Activated CD4-positive, alpha-beta memory T cell treated with anti-CD3 and anti-CD28 coated beads, Interleukin-2, amount 10 ng/mL, durations not matched to agents 7 days and 5 days (primary cell): ENCODE measurements at places on chromosomes 16 and 17.

DNA sequence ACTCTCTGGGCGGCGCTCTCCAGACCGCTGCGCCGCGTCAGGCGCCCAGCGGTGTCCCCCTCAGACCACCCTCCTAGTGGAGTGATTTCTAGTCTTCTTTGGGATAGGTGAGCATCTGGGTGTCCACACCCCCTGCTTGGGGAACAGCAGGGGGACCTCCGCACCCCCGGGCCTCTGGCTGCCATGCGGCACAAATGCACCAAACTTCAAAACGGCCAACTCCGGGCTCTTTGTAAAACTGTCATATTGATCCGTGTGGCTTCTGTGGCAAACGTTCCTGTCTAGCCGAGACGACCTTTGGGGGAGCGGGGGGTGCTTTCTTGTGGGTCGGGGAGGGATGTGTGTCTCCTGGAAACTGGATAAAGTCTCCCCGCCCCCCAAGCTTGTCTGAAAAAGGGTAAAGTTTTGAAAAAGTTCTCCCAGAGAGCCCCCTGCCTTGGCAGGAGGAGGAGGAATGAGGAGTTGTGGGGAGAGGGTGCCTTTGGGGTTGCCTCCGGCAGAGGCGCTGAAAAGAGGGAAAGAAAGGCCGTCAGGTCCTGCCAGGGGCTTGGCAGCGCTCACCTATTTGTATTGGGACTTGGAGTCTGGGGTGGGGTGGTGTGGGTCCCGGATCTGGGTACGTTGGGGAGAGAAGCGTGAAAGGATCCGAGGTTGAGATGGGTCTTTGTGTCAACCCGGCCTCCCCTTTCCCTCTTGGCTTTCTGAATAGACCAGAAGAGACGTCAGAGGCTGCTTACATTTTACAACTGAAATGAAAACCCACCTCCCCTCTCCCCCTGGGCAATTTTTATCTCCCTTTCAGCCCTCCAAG lies 2.2 kb upstream of the CHD3 start:
- peak; percentile 58 for DNase-seq

DNA sequence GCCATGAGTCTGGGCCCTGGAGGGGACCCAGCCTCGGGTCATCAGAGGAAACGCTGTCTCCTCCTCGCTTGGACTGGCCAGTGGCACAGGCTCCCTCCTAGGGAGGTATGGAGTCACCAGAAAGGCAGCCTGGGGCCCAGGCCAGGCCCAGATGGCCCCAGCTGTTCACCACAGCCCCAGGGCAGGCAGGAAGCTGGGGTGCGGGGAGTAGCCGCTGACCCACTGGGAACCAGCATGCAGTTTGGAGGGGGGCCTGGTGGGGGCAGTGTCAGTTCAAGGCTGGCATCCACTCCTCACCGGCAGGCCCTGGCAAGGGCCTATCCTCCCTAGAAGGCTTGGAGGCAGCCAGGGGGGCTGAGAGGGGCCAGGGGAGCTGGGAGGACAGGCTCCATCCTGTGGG lies 48.8 kb downstream of the SDK2 start:
- peak; percentile 36 for DNase-seq

GRCh38 chr17:54191261-54191660 lies 368.5 kb downstream of the KIF2B start:
- DNase-seq = no peak

DNA sequence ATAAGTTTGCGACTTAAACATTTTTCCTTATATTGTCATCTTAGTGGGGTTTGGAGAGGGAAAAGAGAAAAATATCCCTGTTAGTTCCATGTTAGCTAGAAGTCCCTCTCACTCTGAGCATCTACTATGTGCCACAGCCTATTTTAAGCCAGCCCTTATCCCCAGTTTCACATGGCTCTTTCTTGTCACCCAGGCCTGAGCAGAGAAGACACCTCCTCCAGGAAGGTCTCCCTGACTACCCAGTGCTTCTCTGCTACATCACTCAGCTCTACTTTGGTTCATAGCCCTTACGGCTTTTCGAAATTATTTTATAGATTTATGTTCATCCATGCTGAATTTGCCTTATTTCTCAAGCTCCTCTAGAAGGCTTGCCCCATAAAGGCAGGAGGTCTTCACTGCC lies 7.2 kb upstream of the MAP2K3 start:
- DNase-seq = no peak

DNA sequence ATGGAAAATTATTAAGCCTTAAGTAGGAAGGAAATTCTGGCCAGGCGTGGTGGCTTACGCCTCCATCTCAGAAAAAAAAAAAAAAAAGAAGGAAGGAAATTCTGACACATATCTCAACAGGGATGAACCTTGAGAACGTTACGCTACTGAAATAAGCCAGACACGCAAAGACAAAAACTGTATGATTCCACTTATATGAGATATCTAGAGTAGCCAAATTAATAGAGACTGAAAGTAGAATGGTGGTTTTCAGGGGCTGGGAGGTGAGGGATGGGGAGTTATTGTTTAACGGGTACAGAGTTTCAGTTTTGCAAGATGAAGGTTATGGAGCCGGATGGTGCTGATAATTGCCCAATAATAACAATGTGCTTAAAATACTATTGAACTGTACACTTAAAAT lies 16.2 kb upstream of the HNF1B start:
- DNase-seq = no peak

GRCh38 chr17:68141050-68141449 lies 105.5 kb downstream of the KPNA2 start:
- DNase-seq = no peak

GRCh38 chr16:81453091-81453728 lies 8.6 kb downstream of the CMIP start:
- DNase-seq = no peak

- DNase-seq = no peak
Observed at GRCh38 chr17:69535016-69535570, 120.6 kb downstream of the MAP2K6 start.

- DNase-seq = no peak
Observed at GRCh38 chr16:83515395-83515794, 292.4 kb upstream of the HSBP1 start.

- no peak for DNase-seq
Observed at GRCh38 chr16:22264786-22265185, 32.4 kb upstream of the POLR3E start.

DNA sequence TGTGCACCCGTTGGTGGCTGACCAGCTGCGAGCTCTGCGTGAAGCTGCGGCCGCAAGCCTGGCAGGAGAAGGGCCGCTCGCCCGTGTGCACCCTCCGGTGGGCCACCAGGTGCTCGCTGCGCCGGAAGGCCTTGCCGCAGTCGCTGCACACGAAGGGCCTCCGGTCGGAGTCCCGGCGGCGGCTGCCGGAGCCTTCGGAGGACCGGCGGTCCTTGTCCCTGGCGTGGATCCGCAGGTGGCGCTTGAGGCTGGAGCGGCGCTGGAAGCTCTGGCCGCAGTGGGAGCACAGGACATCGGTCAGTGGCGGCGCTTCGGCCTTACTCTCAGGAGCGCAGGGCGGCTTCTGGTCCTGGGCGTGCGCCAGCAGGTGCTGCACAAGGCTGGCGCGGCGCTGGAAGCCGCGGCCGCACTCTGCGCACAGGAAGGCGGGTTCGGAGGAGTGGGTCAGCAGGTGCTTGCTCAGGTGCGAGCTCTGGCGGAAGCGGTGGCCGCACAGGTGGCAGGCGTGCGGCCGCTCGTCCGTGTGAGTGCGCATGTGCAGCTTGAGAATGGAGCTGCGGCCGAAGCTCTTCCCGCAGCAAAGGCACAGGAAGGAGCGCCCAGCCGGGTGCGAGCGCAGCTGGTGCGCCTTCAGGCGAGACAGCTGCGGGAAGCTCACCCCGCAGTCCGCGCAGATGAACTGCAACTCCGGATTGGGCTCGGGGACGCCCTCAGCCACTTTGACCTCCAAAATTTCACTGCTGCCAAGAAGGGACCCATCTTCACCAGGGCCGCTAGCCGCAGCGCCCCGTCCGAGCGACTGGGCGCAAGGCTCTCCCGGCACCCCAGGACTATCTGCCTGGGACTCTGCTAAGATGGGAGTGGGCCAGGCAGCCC lies 9.1 kb downstream of the ZSCAN10 start:
- no peak for DNase-seq

DNA sequence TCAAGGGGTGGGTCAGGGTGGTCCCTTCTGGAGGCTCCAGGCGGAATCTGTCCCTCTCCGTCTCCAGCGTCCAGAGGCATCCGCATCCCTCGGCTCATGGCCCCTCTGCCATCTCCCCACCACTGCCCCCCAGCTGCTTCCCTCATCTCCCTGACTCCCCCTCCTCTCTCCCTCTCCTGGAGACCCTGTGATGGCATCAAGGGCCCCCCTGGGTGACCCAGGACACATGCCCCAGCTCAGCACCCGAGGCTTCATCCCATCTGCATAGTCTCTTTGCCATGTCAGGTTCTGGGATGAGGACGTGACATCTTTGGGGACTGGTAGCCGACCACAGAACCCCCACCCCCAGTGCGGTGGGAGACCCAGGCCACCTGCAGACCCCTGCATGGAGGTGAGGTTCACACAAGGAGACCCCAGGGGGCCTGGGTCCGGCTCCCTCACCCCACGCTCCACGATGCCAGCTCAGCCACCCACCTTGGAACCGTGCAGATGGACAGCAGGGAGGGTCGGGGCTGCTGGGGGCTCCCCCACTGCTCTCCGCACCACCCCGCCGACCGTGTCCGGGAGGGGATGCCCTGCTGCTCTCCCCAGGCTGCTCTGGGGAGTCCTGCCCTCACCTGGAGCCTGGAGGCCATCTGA lies 3.8 kb downstream of the SECTM1 start:
- no peak for DNase-seq

GRCh38 chr16:373848-374615 lies 3.7 kb upstream of the MRPL28 start:
- DNase-seq = no peak

DNA sequence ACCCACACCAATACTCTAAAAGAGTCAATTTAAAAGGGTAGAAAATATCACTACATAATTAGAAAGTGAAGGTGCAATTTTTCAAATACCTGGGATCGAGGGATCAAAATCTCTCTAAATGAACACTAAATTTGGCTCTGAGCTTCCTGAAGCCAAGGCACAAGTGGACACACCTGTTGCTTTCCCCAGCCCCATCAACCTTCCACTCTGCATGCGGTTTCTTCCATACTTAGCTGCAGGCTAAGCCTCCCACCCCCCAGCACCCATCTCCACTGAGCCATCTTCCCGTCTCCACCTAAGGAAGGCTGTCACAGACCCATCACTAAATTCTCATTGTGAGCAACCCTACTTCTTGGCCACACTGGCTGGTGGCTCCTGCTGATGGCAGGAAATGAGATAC lies 30.5 kb downstream of the TXNDC11 start:
- no peak for DNase-seq

DNA sequence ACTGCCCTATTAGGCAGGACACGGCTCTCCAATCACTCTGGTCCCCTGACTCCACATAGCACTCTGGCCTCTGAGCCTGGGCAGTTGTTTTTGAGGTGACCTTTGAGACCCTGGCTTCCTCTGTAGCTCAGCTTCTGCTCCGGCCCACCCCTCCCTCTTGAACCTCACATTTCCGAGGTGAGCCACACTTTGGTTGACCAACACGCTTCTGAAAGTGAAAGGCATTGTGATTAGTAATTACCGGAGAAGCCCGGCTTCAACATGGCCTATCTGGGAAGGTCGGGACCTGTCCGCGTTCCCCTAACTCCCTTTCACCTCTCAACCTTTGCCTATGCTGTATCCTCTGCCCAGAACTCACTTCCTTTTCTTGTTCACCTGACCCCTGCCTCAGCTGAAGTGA lies 10.3 kb upstream of the ITGAX start:
- DNase-seq = peak; percentile 38

DNA sequence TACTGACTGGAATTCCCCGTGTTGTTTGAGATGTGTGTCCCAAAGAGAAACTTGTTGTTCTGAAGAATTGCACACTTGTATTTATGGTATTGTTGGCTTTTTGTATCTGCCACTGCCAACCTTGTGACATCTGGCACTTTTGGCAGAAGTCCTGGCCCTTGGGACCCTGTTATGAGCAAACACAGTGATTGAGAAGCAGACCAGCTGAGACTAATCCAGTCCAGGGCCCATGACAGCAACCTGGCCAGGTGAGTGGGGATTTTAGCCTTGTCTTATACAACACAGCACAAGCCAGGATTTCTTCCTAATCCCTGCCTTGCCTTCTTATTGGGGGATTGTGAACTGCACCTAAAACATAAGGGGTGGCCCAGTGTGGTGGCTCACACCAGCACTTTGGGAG lies 80.0 kb downstream of the NTN1 start:
- no peak for DNase-seq
